Activated CD8-positive, alpha-beta memory T cell treated with anti-CD3 and anti-CD28 coated beads for 1 hour (primary cell): ENCODE measurements at places on chromosomes 2 and 18.

GRCh38 chr2:168626096-168626495 lies 170.0 kb downstream of the CERS6 start:
- no peak for DNase-seq

DNA sequence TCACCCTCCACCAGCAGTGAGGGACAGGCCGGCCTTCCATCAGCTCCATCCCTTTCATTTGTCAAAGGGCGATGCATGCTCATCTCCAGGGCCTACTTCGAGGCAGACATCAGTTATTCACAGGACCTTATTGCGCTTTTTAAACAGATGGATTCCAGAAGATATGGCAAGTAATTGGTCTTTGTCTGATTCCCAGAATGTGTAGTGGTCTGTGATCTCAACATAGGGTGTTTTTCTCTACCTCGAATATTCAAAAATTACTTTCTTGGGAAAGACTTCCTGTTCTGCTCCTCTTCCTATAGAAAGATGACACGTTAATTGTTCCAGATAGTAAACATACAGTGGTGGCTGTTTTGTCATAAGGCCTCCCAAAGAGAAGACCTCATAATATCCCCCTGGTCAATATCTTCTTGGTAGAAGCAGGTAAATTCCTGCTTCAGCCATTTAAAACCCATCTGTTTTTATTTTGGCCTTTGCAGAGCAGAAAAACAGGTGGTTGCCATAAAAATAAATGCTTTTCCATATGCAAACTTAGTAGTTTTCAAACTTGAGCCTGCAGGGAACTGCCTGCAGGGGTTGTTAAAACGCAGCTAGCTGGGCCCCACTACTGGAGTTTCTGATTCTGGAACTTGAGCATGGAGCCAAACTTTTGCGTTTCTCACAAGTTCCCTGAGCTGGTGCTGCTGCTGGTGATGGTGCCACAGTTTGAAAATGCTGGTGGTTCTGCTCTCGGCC lies 8.2 kb downstream of the SMARCAL1 start:
- DNase-seq: no peak

GRCh38 chr2:174788291-174788929 lies 24.1 kb upstream of the CHRNA1 start:
- DNase-seq: no peak

- DNase-seq: no peak
Observed at GRCh38 chr2:107412981-107413380, 413.7 kb upstream of the RGPD4 start.

DNA sequence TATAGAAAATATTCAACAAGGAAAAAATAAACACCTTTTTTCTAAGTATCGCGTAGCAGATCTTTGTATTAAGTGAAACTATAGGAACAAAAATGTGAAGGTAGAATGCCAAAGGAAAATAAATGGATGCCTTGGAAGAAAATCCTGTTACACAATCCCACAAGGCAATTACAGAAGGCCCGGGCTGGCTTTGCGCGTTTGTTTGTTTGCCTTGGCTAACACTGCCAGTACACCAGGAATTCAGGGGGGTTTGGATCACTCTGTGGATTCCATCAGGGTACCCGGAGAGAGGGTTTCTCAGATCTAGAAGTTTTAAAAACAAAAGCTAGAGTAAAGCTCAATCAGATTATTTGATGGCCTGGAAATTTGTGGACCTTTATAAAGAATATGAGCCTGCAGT lies 478.3 kb downstream of the FBXO15 start:
- DNase-seq: no peak

GRCh38 chr2:31987454-31988220 lies 23.2 kb downstream of the MEMO1 start:
- no peak for DNase-seq

DNA sequence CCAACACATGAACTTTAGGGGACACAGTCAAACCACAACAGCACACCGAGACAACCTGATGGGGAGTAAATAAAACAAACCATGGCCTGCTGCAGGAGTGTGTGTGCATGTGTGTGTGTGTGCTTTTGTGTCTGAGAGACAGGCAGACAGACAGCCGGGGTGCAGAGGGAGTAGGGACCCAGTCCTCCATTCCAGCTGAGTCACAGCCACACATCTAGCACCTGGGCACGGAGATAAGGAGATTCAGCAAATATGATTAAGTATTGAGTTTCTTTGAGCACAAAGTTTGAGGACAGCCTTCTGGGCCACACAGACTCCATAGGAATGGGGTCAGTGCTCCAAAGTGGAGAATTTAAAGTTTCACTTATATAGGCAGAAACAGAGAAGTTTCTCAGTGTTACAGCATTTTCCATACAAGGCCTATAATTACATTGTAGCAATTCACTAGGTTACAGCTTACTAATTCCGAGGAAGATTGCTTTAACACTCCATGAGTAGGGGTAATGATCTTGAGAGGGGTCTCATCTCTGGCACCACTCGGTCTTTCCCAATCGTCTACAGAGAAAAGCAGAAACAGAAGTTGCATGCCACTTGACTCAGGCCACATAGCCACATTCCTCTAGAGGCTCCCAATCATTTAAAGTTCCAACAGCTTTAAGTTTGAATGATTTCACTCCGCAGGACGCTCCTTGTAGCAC lies 30.8 kb upstream of the PRLH start:
- no peak for DNase-seq

GRCh38 chr2:210477496-210477895 lies 937 bp upstream of the LANCL1 start:
- DNase-seq: no peak

DNA sequence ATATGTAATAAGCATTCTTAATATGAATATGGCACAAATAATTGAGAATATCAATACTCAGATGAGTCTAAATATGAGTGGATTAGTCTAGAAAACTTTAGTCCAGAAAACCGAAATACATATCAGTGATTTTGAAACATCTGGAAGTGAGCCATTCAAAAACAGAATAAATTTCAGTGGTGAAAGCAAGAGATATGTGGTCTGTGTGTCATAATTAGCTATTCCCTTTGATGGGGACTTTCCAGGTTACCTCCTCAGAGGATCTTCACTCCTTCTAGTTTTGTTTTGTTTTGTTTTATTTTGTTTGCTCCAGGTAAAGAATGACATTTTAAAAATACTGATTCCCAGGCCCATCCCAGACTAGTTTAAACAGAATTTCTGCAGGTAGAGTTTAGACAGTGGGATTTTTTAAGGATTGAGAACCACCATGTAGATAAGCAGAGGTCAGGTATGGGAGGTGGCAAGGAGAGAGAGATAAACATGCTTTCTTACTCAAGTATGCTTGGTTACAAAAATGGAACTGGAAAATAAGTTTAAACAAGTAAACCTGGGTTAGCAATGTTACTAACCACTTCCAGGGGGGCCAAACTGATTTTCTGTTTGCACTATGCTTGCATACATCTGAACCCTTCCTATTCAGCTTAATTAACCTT lies 70.7 kb downstream of the NABP1 start:
- no peak for DNase-seq

- no peak for DNase-seq
Observed at GRCh38 chr2:205965707-205966106, 120.3 kb downstream of the INO80D start.

- no peak for DNase-seq
Observed at GRCh38 chr18:64276311-64277090, 127.6 kb upstream of the LINC00305 start.

GRCh38 chr2:68225119-68225632 lies 27.2 kb downstream of the PPP3R1 start:
- DNase-seq: no peak

DNA sequence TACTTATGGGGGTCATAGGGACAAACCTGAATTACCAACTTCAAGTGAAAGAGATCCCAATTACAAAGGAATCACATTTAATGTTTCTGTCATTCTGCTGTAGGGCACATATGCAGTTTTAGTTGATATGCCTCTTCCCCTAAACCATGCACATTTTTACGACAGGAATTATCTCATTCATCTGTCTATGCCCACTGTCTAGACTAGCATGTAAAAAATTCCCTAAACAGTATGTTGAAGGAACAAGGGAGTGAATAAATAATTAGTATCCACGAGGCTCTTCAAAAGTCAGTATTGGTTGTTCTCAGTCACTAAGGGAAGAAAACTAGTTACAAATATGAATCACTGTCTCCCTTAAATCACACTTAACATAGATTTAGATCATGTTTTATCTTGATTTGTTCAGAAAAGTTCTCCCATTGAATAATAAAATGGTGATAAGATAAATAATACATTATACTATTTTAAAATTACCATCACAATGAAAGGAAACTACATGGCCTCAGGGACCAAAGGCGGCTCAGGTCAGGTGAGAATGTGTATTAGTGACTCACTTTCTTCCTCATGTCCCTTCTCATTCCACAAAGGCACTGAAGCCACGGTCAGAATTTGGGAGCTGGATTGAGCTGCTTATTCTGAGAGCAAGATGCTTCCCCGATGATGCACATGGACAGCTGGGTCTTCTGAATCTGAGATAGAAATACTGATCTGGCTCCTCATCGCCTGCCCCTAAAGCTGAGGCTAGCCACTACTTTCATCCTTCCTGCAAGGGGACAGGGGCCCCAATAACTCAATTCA lies 29.1 kb downstream of the DYM start:
- DNase-seq: no peak
